ENCODE measurements at places on chromosomes 12 and 14.

DNA sequence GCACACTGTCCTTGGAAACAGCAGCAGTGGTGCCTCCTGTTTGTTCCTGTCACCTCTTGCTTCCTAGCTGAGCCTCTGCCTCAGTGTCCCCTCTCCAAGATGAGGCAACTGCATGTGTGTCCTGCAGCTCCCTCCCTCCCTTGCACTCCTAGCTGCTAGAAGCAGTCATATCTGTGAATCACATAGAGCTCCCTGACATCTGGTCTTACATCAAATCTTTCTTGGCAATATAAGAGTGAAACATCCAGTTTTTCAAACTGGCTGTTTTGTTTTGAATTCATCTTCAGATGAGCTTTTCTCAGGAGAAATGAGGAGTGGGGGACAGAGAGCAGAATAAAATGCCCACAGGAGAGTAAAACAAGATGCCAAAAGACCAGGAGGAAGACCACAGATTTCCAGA lies 103.7 kb downstream of the VCPKMT start:
- no peak for DNase-seq

- no peak for DNase-seq
These were observed 53.3 kb upstream of the CDKN3 start for GRCh38 chr14:54343272-54344121.

DNA sequence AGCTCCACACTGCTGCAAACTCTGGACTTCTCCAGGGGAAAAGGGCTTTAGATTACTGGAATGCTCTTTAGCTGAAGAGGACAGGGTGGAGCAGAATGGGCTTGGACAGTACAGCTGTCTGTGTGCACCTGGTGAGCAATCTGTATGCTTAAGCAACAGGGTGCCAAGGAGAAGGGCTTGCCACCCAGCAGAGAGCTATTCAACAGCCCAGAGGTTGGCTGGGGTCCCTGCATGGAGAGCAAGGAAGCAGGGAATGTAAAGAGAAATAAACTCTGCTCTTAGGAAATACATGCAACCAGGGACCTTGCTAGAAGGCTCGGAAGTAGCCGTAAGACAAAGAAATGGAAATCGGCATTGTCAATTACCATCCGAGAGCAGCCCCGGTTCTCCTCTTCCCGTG lies 53.0 kb upstream of the CORO1C start:
- DNase-seq, result no peak

DNA sequence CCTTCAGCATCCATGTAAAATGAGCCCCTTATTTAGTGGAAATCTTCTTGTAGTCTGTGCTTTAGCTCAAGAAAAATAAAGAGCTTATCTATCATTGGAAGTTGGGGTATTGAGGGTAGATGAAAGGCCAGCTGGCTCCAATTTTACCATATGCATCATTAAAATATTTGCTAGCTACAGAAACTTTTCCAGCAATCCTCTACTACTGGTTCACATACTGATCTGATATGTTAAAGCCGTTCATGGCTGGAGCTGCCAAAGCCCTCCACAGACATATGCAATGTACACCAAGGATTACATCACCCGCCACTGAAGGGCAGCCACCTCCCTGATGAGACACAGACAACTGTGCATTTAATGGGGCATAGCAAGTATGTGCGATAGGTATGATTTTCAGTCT lies 1205.3 kb downstream of the GALC start:
- no peak for DNase-seq

DNA sequence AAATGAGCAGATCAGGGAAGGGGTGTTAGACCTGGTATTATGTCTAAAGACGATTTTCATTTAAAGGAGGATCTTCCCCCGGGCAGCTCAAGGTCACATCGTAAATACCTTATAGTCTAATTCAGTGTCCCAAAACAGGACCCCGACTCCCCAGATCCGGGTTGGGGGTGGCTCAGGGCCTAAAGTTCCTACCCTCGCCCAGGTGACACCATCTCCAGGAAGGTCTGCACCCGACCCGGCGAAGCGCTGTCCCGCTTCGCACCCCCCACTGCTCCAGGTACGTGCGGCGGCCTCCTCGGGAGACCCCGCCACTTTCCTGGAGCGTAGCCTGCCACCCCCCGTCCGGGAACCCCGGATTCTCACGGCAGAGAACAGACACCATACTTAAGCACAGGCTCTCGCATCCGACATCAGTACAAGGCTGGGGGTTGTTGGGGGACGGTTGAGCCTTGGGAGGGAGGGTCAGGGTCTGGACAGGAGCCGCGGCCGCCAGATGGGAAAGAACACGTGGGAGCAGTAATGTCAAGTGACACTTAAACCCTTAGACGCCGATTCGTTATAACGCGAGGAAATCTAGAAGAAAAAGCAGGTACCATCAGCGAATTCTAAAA lies 556 bp downstream of the TIMM9 start:
- peak; percentile 30 for DNase-seq

GRCh38 chr14:76694106-76694505 lies 67.2 kb upstream of the VASH1 start:
- no peak for DNase-seq

GRCh38 chr12:119412811-119413794 lies 78.6 kb downstream of the CCDC60 start:
- no peak for DNase-seq

DNA sequence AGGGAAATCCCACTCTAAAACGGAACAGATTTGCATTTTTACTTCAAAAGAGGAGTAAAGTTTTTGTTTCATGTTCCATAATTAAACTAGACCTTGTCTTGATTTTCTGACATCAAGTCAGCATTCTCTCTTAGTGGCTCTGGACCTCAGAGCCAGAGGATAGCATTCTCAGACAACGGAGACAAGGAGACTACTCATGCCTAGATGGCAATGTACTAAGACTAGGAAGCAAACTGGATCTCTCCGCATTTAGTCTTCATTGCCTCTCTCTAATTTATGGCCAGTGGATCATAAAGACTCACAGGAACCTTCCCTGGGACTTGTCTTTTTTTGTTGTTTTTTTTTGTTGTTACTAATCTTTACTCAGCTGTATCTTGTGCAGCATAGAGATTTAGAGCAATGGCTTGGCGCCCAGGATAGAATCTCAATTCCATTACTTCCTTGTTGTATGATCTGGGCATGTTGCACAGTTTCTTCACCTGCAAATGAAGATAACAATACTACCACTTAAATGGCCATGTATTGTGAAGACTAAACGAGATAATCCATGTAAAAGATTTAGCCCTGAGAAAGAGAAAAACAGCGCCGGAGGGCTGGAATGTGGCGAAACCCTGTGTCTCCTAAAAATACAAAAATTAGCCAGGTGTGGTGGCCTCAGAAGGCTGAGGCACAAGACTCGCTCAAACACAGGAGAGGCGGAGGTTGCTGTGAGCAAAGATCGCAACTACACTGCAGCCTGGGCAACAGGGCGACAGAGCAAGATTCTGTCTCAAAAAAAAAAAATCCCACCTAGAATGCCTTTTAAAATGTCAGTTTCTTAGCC lies 4.0 kb upstream of the GEMIN2 start:
- DNase-seq, result no peak

- DNase-seq, result no peak
These were observed 29.8 kb downstream of the RASAL1 start for GRCh38 chr12:113105606-113106271.

DNA sequence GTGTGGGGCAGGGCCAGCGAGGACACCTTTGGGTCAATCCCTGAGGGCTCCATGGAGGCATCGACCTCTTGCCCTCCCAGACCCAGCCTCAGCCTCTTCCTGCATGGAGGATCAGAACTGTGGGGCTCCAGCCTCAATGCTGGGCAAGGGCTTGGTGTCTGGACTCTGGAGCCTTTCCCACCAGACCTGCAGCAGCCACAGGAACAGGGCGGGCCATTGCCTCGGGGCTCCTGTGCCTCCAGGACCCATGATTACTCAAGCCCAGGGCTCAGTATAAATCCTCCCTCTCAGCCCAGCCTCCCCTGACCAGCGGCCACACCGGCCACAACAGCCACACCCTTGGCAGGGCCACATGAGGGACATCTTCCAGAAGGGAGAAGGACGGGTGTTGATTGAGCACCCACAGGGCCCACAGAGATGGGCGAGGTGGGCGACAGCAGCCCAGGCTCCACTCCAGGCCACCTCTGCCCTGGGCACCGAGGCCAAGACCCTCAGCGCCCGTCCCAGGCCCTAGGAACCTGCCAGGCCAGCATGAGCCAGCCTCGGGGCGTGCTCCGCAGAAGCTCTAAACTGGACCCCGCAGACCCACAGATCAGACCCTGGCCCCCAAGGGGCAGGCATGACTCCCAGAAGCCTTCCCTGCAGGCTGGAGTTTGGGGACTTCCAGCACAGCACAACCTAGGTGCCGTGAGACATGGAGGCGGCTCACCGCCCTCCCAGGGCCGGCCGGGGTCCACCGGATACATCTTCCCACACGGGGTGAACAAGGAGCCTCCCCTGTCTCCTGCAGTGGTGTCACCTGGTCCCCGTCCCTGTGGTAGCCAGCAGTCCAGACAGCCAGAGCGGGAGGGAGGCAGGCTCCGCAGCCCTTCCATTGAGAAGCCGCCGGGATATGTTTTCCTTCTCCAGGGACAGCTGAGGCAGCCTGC lies 25.1 kb downstream of the NCOR2 start:
- DNase-seq, result no peak

DNA sequence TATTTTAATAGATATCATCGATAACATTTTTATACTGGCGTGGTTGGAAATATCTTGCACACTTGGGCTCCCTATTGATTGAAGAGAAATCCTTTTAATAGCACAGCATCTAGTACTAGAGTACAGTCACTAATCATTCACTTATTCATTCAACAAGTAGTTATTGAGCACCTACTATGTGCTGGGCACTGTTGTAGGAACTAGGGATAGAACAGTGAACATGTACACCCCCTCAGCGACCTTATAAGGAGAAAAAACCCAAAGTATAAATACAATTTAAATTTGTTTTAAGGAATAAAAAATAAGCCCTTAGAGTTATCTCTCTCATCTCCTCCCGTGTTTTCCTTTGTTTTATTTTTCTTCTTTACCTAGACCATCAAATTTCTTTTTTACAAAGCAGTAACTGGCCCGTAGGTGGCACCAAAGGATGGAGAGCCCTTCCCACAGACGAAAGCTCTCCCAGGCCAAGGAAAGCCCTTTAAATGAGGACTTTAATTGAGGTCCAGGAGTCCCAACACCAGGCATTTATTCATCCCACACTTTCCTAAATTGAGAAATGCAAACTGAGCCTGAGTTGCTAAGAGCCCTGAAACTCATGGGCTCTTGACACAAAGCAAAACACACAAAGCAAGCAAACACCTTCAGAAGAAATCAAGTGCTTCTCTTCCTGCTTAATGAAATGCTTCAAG lies 29.0 kb downstream of the PEBP1 start:
- DNase-seq, result no peak

GRCh38 chr14:47511829-47512228 lies 163.6 kb downstream of the MDGA2 start:
- DNase-seq, result no peak

GRCh38 chr12:42299392-42300308 lies 26.2 kb downstream of the ZCRB1 start:
- peak; percentile 55 for DNase-seq

DNA sequence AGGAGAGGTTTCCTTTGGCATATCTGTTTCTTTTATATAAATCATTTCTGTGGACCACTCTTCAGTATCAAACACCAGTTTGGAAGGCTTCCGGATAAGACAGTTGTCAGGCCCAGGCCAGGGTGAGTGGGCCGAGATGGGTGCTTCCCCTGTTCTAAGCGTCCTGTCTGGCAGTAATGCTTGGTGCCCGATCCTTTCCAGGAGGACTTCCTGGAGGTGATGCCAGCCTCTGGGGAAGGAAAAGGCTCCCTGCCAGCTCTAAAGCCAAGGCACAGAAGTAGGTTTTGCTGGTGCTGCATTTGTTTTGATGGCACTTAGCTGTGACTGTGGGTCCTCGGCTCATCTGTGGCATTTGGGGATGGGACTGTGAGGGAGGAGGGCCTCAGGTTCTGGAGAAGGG lies 124.4 kb upstream of the RTL1 start:
- no peak for DNase-seq

- DNase-seq, result no peak
These were observed 12.6 kb downstream of the KCNK10 start for GRCh38 chr14:88310449-88310848.

DNA sequence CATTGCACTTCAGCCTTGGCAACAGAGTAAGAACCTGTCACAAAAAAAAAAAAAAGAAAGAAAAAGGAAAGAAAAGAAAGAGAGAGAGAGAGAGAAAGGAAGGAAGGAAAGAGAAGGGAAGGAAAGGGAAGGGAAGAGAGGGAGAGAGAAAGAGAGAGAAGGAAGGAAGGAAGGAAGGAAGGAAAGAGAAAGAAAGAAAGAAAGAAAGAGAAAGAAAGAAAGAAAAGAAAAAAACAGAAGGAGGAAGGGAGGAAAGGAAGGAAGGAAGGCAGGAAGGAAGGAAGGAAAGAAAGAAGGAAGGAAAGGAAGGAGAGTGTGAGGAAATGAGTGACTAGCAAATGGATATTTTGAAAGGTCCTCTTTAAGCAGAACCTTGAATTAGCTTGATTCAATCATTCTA lies 13.3 kb upstream of the CMAS start:
- no peak for DNase-seq

- DNase-seq, result no peak
These were observed 4.8 kb upstream of the PLEKHD1 start for GRCh38 chr14:69479696-69480095.
